ENCODE measurements at places on chromosomes 3 and 15.
A peak's percentile ranks its signal among the peaks of the same experiment; 100 is the strongest.

DNA sequence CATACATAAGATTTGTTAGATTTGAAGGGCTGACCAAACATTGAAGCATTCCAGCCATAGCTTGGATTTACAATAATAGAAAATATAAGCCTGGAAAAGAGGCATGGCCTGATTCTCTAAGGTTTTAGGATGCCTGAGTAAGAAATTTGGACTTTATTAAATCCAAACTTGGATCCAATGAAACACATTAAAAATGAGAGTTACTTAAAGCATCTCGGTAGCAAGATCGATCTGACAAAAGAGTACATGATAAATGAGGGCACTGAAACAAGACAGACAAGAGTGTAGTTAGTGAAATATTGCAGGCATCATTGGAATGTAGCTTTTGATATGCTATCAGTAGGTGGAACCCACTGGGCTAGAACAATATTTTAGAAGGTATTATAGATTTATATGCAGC lies 855.7 kb upstream of the DPPA4 start:
- no peak for DNase-seq

DNA sequence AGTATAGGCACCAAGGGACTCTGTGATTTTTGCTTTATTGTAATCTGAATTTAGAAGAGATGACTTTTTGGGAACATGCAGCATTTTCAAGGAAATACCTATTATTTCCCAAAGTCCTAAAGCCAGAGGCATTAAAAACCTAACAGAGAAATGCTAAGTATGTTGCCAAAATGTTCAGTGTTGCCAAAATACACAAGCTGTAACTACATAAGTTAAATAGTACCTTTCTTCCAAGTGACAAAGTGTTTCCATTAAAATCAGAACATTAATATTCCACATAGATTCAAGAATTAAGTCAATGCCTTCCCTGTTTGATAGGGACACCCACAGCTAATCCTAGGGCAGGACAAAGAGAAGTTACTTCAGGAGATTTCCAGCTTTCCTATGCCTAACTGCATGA lies 42.0 kb downstream of the MKRN2 start:
- DNase-seq = no peak

- DNase-seq = no peak
Observed at GRCh38 chr3:128935922-128936321, 56.5 kb downstream of the ACAD9 start.

DNA sequence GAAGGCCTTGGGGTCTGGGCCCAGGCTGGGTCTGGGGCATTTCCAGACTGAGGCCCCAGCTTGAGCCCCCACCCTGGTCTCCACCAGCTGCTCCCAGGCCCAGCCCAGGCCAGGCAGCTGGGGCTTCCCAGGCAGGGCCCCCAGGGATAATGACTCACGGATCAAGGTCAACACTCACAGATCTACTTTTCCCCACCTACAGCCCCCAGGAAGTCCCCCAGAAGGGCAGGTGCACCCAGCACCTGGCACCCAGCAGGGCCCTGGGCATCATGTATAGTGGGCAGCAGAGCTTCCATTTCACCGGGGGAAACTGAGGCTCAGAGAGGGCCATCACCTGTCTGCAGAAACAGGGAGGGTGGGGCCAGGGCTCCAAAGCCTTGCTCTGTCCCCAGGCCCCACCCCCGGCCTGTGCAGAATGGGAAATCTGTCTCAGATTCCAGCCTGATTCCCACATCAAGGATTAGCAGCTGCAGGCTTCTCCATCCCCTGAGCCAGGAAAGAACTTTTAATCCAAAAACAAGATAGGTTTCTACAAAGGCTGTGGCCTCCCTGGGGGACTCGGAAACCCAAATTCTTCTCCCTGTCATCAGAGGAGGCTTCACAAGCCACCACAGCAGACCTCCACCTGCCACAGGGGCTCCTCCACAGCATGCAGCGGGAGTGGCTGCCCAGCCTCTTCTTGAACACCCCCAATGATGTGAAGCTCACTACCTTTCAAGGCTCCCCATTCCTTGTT lies 49.8 kb downstream of the IQSEC1 start:
- no peak for DNase-seq

DNA sequence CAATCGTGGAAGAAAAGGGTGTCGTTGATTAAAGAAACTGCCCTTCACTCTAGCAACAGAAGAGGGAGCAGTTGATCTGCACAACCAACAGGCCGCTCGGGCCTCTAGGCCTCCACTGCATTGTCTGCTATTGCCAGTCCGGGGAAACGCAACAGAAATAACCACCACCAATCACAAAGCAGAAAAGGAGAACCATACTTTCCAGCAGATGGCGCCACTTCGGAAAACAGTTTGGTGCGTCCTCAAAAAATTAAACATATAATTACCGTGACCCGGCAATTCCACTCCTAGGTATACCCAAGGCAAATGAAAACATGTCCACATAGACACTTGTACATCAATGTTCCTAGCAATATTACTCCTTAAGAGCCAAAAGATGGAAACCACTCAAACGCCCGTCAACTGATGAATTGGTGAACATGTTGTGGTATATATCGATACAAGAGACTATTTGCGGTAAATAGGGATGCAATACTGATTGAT lies 154.1 kb downstream of the TJP1 start:
- DNase-seq = peak; percentile 54

- DNase-seq = no peak
Observed at GRCh38 chr15:98375513-98376340, 272.6 kb upstream of the IGF1R start.

DNA sequence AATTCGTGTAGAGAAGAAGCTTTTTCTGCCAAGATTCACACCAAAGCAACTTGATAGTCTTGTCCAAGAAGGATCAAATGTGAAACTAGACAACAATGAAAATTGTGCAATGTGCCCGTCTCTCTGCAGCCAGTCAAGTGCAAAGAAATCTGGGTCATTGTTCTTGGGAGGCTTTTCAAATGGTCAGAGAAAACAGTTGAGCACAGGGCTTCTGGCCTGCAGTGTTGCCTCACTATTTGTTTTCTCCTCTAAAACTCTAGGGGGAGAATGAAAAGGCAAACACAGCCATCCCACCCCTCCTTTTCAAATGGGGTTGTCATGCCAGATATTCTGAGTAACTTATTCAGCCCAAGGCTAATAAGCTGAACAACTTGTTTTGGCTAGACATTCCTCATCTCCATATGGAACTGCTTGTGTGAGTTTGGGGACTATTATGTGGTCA lies 417.6 kb upstream of the CDIN1 start:
- no peak for DNase-seq

- DNase-seq = no peak
Observed at GRCh38 chr15:32824777-32825176, 107.0 kb downstream of the GREM1 start.

DNA sequence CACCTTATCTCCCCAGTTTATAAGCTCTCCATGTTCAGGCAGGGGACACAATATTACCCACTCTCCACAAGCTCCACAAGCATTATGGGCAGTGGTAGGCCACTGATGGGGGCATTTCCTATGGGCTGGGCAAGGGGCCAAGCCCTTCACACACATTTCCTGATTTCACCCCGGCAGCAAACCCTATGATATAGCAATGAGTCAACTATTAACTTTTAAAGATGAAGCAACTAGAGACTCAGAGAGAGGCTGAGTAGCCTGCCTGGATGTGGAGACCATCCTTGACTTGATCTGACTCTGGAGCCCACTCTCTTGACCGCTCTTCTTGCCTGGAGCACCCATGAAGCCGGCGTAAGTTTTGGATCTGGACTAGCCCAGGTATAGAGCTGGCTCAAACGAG lies 27.4 kb downstream of the FOXL2NB start:
- DNase-seq = no peak

GRCh38 chr3:108780235-108780634 lies 23.0 kb upstream of the RETNLB start:
- DNase-seq = peak; percentile 53

DNA sequence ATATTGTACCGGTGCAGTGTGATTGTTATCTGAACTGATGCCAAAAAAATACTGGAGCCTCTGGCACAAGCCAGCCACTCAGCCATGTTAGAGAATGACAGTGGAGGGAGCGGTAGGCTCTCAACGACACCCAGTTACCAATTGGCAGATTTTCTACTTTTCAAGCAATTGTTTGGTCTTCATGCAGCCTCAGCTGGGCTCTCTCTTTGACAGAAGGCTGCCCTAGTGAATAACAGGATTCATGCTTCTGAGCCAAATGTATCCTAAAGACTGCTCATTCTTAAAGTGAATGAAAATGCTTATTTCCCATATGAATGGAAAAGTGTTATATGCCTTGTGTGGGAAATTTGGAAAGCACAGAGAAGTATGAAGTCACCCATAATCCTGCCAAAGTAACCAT lies 261.2 kb upstream of the TRIM42 start:
- no peak for DNase-seq

DNA sequence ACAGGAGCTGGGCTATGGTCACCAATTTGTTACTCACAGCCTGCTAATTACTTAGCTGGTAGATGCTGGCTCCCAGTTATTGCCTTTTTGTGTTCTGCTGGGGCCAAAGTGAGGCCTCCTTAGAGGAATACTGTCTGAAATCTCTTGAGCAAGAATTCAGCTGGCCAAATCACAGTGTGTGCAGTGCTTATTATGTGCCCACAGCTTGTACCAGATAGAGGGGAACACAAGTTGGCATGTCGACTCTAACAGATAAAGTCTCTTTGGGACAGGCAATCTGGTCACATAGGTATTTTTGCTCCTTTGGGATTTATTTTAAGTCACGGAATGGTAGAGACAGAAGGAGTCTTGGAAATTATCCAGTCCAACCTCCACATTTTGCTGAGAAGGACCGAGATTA lies 6.3 kb upstream of the TMEM212 start:
- DNase-seq = no peak

- no peak for DNase-seq
Observed at GRCh38 chr3:177451864-177452830, 254.9 kb upstream of the TBL1XR1 start.

GRCh38 chr3:151916781-151917180 lies 43.3 kb downstream of the SUCNR1 start:
- no peak for DNase-seq

- DNase-seq = no peak
Observed at GRCh38 chr15:32923176-32923575, 205.4 kb downstream of the GREM1 start.

DNA sequence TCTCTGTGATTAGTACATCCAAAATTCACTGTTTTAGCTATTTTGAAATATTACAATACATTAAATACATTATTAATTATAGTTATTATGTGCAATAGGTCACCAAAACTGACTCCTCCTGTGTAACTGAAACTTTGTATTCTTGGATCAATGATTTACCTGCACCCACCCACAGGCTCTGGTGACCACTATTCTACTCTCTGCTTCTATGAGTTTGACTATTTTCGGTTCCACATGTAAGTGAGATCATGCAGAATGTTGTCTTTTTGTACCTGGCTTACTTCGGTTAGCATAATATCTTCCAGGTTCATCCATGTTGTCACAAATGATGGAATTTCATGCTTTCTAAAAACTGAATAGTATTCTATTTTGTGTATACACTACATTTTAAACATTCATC lies 43.8 kb downstream of the SLC2A2 start:
- no peak for DNase-seq

- no peak for DNase-seq
Observed at GRCh38 chr15:77577366-77577950, 55.3 kb downstream of the LINGO1 start.

- no peak for DNase-seq
Observed at GRCh38 chr15:99321468-99321867, 70.2 kb downstream of the LRRC28 start.

- DNase-seq = peak; percentile 7
Observed at GRCh38 chr15:74185710-74186348, 12.3 kb downstream of the ISLR start.

DNA sequence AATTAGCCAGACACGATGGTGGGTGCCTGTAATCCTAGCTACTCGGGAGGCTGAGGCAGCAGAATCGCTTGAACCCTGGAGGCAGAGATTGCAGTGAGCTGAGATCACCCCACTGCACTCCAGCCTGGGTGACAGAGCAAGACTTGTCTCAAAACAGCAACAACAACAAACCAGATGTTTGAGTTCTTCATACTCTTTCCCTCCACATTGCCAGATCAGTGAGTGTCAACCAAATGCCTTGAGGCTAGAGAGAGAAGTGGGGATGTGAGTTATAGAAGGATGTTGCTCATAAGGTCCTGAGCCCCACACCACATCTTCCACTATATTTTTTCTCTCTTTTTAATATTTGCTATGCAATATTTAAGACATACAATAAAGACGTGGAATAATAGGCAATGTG lies 19.8 kb downstream of the MAPKBP1 start:
- no peak for DNase-seq

DNA sequence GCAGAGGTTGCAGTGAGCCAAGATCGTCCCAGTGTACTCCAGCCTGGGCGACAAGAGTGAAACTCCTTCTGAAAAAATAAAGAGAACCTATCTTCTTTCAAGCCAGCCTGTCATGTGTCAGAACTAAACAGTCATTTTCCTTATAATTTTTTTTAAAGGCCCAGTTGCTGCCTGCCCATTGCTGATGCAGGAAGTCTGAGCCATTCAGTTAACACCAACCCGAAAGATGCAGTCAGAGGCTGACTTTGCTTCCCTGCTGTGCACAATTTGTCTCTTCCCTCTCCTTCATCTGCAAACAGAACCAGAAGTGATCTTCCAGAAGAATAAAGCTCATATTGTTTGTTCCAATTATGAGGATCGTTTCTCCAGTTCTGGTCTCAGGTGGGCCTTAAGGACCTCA lies 220.6 kb downstream of the SLCO3A1 start:
- no peak for DNase-seq

- DNase-seq = no peak
Observed at GRCh38 chr3:43587303-43587702, 34.5 kb downstream of the ANO10 start.

GRCh38 chr3:127679534-127680145 lies 6.9 kb downstream of the ABTB1 start:
- no peak for DNase-seq

Measured in activated naive CD4-positive, alpha-beta T cell treated with anti-CD3 and anti-CD28 coated beads for 36 hours (primary cell).